Stimulated activated CD4-positive, alpha-beta T cell treated with anti-CD3 and anti-CD28 coated beads, Interleukin-2, amount 100 ng/mL, for 24 hours (primary cell): ENCODE measurements at places on chromosomes 11 and 22.
A peak's percentile ranks its signal among the peaks of the same experiment; 100 is the strongest.

DNA sequence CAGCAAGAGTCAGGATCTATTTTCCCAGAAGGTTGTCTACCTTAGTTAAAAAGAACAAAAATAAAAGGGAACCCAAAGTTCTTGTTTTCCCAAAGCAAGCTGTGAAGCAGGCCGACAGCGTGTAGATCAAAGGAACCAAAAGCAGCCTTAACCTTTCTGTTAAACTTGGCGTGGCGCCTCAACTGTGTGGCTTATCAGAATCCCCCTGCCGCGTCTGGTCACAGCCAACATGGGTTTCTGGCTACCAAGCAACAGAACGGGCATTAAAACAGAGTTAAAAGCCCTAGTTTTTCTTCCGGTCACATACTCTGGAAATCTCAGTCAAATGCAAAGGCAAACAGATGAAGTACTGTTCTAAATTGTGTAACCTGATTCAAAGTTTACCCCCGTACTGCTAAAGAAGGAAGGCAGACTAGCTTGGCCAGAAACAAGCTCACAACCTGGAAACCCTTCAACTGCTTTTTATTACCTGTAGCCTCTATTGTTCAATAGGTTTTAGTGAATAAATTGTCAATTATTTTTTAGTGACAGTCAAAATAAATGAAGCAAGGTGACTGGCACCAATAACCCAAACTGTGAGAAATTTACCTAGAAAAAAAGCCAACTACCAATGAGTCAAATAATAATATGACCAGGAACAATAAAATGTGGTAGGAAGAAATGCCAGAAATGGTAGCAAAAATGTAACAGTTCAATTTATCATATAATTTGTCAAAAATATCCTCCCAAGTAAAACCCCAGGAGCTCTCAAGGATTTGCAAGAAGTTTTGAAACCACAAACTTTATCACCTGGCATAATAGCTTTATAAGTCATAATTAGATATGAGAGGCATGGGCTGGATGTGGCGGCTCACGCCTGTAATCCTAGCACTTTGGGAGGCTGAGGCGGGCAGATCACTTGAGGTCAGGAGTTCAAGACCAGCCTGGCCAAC lies 21.4 kb downstream of the CHKA start:
- peak; percentile 26 for DNase-seq

DNA sequence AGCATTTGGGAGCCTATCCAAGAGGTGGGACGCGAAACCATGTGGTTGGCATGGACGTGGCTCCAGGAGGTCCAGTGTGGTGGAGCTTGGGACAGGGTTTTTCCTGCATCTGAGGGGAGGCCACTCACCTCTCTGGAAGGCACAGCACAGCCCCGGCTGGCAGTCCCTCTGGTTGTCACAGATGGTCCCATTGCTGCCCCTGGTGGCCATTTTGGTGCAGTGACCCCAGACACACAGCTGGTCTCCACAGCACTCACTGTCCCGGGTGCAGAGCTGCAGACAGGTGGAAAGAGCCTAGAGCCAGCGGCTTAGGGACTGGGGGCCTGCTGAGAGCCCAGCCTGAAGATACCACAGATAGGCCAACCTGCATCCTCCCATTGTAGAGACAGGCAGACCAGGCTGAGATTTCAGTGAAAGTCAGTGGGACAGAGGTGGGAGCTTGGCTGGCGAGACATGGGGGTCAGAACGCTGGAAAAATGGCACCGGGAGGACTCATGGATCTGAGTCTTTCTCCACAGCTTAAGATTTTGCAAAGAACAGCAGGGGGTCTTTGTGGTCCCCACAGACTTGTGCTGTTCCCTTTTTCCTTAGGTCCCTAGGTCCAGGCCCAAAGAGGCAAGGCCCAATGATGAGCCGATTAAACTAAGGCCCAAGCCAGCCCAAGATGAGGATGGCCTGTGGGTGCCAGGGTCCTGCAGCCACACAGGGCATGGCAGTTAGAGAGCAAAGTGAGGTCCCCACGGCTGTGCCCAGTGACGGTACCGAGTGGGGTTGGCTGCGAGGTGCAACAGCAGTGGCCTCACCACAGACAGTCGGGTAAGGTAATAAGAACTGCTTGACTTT lies 41.4 kb downstream of the DKK3 start:
- DNase-seq, result peak; percentile 71

GRCh38 chr22:47561115-47561675 lies 798.7 kb downstream of the TBC1D22A start:
- DNase-seq, result no peak

GRCh38 chr11:2444821-2445745 lies at the start of gene KCNQ1:
Gene KCNQ1, plus strand, starts transcription at chr11:2445008. Its CDS starts 91 bp downstream, at chr11:2445099.
- peak; percentile 49 for DNase-seq

DNA sequence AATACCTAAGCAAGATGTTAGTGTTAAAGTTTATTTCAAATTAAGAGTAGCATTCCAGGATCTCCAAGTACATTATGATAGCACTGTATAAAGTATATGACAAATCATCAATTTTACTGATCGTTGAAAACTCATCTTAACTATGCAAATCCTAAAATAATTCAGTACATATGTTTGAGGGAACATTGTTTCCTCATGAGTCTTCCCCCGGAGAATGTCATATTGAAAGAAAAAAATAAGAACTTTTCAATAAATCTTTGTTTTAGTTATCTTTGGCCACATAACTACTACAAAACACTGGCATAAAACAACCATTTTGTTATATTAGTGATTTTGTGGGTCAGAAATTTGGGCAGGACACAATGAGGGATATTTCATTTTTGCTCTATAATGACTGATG lies 135.4 kb downstream of the METTL15 start:
- no peak for DNase-seq

- no peak for DNase-seq
These were observed 128.8 kb upstream of the ANO1 start for GRCh38 chr11:69949327-69949726.

- no peak for DNase-seq
These were observed 14.4 kb downstream of the IL17REL start for GRCh38 chr22:49997932-49998717.

- DNase-seq, result no peak
These were observed 47.8 kb downstream of the ARHGAP42 start for GRCh38 chr11:100734743-100735527.

- no peak for DNase-seq
These were observed 13.5 kb upstream of the UVRAG start for GRCh38 chr11:75801362-75802020.

- DNase-seq, result no peak
These were observed 17.2 kb downstream of the KCNQ1 start for GRCh38 chr11:2461956-2462542.

DNA sequence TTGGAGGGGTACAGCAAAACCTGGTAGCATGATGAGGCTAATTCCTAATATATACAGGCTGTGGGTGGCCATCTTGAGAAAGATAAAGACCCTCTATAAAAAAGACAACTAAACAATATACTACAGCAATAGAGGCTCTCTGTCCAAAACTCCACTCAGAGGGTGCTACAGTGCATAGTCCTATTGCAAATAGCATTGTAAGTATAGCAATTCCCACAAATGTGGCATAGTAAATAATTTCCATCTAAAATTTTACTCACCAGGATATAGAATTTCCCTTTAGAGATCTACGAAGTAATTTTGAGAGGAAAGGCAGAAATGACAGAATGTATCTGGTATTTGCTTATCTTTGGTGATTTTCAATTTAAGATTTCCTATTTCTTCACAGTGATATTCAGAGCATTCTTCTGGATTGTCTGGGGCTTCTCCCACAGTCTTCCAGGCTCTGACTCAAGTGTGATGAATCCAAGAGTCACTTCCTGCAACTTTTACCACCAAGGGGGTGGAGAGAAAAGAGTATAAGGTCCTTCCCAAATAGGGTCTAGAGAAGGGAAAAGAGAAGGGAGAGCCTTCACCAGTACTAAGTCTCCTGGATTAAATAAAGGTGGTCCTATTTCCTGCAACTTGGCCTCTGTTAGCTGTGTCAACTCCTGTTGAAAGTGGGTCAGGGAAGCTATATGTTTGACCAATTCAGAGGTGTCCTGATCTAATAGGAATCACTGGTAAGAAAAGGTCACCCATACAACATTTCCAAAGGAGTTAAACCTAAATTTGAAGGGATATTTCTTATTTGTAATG lies 1054.7 kb upstream of the CNTN5 start:
- DNase-seq, result no peak

GRCh38 chr22:43487311-43488030 lies 75.7 kb downstream of the MPPED1 start:
- no peak for DNase-seq

GRCh38 chr22:30310881-30311771 lies 15.6 kb downstream of the TBC1D10A start:
- no peak for DNase-seq

- DNase-seq, result no peak
These were observed 126.4 kb downstream of the KCNQ1OT1 start for GRCh38 chr11:2573240-2574042.

- DNase-seq, result no peak
These were observed 68.9 kb downstream of the C11orf65 start for GRCh38 chr11:108398439-108398838.

DNA sequence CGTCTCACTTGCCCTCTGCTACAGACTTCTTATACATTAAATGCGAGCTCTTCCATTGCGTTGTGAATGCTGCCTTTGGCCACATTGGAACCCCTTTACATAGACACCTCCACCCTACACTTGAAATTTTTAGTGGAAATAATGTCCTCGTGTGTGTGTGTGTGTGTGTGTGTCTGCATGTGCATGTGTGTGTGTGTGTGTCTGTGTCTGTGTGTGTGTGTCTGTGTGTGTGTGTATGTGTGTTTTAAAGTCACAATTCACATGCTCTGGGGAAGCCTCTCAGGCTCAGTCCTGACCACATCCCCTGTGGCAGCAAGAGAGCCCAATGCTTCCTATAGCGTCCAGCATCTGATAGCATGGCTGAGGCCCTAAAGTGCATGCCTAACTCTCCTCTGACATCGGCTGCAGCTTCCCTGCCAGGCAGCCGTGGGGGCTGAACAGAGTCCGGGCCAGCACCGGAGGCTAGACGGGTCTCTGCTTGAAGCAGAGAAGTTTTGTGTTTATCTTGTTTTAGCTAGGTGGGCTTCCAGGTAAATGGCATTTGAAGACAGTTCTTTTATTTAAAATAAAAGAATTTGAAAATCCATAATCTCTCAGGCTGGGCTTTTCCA lies 64.5 kb upstream of the EMID1 start:
- no peak for DNase-seq

DNA sequence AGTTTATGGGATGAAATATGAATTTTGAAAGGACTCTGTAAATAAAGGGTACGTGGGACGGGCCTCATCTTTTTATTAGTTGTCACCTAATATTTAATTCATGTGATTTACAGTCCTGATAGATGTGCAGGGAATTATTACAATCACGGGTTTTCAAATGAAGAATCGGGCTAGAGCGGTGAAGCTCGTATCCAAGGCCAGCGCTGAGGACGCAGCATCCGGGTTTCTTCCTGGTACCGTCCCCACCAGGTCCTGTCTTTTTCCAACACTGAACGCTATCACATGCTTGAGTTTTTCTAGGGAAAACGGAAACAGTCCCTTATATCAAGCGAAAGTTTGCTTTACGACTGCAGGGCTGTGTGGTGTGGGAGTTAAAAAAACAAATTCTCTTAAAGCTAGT lies 787 bp downstream of the SMDT1 start:
- DNase-seq, result no peak

- no peak for DNase-seq
These were observed 1243.9 kb downstream of the LRRC4C start for GRCh38 chr11:40215556-40215955.

DNA sequence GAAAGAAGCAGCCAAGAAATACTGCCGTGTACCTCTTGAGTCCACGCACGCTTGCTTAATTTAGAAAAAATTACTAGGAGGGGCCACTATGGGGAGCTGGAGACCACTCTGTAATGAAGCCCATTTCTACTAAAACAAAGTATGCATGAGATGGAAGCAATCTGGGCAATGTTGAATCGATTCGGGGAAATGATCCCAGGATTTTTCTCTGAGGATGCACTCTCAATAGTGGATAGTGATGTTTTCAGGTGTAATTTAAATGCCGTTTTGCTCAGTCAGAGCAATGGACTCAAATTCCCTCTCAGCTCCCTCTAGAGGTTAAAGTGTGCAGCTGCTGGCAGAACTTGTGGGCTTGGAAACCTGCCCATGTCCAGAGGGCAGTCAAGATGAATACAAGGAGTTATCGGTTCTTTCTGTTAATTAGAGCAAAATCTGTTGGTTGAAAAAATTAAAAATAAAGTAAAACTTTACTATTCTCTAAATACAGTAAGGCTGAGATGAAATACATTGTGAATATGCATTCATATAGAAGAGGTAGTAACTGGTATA lies 64.1 kb downstream of the ME3 start:
- peak; percentile 42 for DNase-seq

- DNase-seq, result no peak
These were observed 180.0 kb downstream of the MAML2 start for GRCh38 chr11:96162816-96163499.

GRCh38 chr22:17921871-17922821 lies 102.2 kb downstream of the MICAL3 start:
- no peak for DNase-seq

GRCh38 chr11:47387944-47388696 lies 9.8 kb upstream of the SPI1 start:
- no peak for DNase-seq

- DNase-seq, result no peak
These were observed 468.9 kb downstream of the LUZP2 start for GRCh38 chr11:24965748-24966147.

- DNase-seq, result no peak
These were observed 9.5 kb downstream of the HARBI1 start for GRCh38 chr11:46607516-46607915.

DNA sequence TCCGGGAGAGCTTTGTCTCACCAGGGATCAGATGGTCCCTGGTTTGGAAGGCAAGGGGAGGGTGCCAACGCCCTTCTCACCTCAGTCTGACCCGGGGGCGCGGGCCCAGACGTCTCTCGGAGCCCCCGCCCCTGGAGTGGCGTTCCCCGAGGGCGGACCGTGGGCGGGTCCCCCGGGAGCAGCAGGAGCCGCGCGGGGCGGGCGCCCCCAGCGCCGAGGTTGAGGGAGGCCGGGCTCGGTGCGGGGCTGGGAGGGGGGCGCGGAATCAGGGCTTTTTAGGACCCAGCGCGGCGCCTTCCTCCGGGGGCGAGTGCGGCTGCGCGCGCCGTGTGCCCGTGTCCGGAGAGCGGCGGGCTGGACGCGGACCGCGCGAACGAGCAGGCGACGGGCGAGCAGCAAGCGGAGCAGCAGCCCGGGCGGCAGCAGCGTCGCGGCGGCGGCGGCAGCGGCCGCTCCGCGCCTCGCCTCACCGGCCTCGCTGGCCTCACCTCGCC lies at the start of gene KCNC1:
TSS of gene KCNC1 (plus strand) at position 364 of the 494 bp plus-strand sequence. CDS start 1,222 bp downstream, outside the sequence.
- peak; percentile 15 for DNase-seq
